ENCODE measurements at places on chromosomes 4 and X.
A peak's percentile ranks its signal among the peaks of the same experiment; 100 is the strongest.

DNA sequence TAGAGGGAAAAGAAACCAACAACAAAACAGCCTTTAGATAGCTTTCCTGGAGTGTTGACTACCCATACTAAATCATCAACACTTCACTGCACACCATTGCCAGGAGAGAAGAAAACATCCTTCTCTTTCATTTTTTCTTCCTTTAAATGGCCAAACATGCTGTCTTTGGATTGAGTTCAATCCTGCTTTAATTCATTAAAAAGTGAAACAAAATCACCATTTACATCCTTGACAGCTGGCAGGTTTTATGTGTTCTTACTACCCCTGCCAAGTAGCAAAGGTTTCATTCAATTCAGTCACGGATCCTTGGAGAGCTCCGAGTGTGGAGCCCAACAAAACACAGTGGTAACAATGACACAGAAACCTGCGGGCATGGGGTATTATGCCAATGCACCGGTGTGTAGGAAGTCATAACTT, 568.3 kb downstream of the ANKRD50 start:
- DNase-seq: no peak

DNA sequence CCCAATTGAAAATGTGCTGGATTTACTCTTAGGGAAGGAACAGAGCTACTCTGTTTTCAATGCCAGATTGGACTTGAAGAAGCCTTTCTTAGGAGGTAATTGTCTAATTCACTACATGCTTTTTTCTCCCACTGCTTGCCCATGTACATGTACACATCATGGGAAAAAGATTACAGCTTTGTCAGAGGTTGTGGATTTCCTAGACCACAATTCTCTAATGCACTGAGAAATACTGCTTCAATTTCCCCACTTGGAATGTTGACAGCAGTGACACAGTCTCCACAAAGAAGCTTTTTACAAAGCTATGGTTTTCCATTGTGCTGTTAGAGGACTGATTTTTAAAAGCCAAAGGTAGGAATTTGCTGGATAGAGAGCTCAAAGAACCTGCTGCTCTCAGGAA, 19.5 kb downstream of the ZAR1 start:
- no peak for DNase-seq

GRCh38 chr4:122898370-122899150, 23.8 kb downstream of the NUDT6 start:
- DNase-seq: no peak

- no peak for DNase-seq
Measured at GRCh38 chr4:183430317-183430993, 14.0 kb upstream of the CDKN2AIP start.

GRCh38 chrX:110025395-110025794, 22.5 kb downstream of the TMEM164 start:
- no peak for DNase-seq

GRCh38 chrX:76109654-76110053, 63.2 kb upstream of the PBDC1 start:
- DNase-seq: no peak

DNA sequence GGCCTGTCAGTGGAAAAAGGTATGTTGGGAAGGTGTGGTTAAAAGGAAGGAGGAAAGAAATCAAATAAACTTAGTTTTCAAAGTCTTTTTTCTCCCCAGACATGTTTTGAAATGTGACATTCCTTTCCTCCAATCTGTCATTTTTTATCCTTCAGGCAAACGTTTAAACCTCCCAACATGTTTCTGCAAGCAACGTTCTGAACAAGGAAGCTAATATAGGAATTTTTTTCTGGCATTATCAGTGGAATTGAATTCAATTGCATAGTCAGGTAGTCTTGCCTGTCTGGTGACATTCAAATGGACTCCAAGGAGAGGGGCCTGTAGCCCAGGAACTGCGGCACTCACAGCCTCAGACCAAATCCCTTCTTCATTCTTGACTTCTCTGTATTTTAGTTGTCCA, 30.0 kb upstream of the RASSF6 start:
- DNase-seq: no peak

- DNase-seq: peak; percentile 18
Measured at GRCh38 chr4:113781439-113782040, 20.0 kb upstream of the CAMK2D start.

DNA sequence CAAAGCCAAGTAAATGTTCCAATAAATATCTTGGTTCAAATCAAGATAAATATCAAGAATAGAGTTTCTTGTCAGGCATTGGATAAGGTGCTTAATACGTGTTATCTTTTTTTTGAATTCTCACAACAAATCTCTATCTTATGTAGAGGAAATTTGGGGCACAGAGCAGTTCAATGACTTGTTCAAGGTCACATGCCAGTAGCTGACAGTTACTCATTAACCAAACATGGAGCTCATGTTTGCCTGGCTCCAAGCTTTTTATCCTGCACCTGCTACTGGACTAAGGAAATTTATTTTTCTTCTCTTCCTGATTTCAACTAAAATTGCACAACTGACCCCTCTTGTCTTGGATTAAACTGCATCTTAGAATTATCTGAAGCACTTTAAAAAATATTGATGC, 76.3 kb downstream of the ATP10D start:
- no peak for DNase-seq
